Right forelimb (tissue), 1 donor: ENCODE measurements at places on chromosomes 13 and 19.

DNA sequence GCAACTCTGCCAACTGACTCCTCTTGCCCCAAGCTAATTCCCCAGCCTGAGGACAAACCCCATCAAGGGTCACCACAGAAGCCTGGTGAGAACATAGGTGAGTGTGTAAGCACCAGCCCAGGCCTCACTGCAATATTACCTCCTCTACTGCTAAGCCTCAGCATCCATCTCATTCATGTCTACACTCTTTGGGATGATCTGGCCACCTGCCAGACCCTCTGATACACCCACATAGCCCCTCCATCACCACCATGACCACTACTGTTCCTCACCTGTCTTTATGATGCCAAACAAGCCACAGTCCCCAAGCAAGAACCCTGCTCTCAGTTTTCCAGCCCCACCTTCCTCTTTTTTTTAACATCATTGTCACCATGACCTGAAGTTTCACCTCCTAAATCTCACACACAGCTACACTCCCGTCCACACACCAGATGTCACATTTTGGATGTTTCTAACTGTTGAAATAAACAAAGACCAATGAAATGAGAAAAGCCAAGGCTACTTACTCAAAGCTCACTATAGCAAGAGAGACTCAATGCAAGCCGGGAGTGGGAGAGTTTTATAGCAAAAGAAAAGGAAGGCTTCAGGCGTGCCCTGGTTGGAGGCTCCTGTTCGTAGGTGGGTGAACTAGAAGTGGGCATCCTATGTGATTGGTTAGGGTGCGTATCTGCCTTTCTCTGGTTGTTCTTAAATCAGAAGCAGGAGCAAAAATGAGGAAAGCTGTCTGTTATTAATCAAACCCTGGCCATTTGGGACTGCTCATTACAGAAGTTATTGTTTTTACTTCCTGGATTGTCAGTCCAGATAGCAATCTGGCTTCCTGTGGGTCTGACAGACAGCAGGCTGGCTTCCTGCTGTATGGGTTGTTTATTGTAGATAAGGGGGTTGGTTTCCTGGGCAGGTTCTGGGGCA, 2.0 kb downstream of the ZNF792 start:
- DNase-seq, result no peak

DNA sequence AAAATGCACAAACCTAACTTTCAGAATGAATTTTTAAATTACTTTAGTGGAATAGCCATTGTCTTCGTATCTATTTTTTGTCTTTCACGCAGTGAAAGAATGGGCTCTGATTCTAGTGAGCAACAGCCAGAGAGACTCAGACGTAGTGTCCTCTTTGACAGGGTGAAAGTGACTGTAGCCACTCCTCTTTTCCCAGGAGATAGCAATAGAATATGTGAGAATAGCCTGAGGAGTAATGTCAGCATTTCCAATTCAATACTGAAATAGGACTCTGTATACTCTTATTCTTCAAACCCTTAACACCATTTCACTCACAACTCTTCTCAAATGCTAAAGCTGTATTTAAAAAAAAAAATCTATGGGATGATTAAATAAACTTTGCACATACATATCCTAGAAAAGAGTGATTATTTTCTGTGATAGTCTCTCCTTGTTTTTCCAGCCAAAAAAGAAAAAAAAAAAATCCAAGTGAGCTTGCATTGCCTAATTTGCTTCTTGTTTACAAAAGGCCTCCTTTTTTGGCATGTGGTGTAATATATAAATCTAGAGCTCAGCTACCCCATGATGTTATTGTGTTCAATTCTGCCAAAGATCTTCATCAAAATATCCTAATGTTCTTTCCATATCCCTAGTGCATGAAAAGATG, 626.1 kb upstream of the SLITRK6 start:
- no peak for DNase-seq

GRCh38 chr19:28471731-28472510, 741.0 kb downstream of the UQCRFS1 start:
- DNase-seq, result no peak

GRCh38 chr19:32682317-32682716, 6.7 kb downstream of the RGS9BP start:
- DNase-seq, result no peak

GRCh38 chr13:110580800-110581199, 19.3 kb upstream of the RAB20 start:
- DNase-seq, result no peak

DNA sequence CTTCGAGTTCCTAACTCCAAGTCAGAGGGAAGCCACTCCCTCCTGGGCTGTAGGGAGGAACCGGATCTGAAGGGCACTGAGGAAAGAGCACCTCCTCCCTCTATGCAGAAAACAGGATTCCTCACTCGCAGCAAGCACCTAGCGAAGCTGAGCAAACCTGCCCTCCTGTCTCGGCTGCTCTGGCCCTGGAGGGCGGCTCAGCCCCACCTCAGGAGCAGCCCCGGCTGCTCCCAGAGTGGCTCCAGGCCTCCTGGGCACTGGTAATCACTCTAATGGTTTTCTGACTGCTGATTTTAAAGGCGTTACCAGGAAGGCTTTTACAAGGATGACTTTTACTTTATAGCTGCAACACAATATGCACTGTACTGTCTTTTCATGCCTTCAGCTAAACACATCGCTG, 312.5 kb downstream of the TEX29 start:
- no peak for DNase-seq

GRCh38 chr13:30071969-30072817, 221.8 kb upstream of the UBL3 start:
- DNase-seq, result no peak

GRCh38 chr13:25378528-25378927, 6.8 kb downstream of the ATP8A2 start:
- DNase-seq, result no peak

DNA sequence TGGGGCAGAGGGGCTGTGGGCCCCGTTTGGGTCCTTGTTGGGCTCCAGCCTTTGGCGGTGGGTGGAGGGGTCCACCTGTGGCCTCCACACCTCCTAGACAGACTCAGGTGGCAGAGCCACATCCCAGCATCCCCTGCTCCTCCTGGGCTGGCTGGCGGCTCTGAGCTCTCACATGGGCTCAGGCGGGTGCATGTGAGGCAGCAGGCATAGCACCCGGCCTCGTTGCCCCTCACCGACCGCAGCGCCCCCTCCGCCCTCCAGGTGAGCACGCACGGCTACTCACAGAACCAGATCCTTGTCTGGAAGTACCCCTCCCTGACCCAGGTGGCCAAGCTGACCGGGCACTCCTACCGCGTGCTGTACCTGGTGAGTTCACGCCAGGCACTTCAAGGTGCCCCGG, 5.9 kb upstream of the TEKTIP1 start:
- no peak for DNase-seq

- DNase-seq, result no peak
These were observed 64.8 kb downstream of the ARHGAP35 start for GRCh38 chr19:46925548-46925950.

DNA sequence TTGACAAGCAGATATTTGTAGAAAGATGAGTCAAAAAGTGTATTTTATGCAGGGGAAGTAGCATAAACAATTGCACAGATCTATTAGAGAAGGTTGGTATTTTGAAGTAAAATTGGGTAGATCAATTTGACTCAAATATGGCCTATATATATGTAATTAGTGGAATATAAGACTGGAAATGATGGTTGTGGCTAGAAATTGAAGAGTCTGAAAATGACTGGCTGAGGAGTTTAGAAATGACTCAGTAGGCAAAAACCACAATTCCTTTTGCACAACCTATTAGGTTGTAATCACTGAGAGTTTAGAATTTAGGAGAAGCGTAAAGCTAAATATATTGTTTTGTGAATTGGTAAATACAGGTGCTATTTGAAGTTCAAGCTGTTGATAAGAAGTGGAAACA, 622.6 kb upstream of the PCDH20 start:
- DNase-seq, result no peak

GRCh38 chr13:41608839-41609177, 151.5 kb downstream of the RGCC start:
- DNase-seq, result no peak

GRCh38 chr19:55189403-55189835, 9.3 kb upstream of the SYT5 start:
- DNase-seq, result no peak

DNA sequence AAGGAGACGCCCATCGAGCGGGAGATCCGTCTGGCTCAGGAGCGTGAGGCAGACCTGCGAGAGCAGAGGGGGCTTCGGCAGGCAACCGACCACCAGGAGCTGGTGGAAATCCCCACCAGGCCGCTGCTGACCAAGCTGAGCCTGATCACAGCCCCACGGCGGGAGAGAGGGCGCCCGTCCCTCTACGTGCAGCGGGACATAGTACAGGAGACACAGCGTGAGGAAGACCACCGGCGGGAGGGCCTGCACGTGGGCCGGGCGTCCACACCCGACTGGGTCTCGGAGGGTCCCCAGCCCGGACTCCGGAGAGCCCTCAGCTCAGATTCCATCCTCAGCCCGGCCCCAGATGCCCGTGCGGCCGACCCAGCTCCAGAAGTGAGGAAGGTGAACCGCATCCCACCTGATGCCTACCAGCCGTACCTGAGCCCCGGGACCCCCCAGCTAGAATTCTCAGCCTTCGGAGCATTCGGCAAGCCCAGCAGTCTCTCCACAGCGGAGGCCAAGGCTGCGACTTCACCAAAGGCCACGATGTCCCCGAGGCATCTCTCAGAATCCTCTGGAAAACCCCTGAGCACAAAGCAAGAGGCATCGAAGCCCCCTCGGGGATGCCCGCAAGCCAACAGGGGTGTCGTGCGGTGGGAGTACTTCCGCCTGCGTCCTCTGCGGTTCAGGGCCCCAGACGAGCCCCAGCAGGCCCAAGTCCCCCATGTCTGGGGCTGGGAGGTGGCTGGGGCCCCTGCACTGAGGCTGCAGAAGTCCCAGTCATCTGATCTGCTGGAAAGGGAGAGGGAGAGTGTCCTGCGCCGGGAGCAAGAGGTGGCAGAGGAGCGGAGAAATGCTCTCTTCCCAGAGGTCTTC, 7.1 kb downstream of the MISP start:
- no peak for DNase-seq

DNA sequence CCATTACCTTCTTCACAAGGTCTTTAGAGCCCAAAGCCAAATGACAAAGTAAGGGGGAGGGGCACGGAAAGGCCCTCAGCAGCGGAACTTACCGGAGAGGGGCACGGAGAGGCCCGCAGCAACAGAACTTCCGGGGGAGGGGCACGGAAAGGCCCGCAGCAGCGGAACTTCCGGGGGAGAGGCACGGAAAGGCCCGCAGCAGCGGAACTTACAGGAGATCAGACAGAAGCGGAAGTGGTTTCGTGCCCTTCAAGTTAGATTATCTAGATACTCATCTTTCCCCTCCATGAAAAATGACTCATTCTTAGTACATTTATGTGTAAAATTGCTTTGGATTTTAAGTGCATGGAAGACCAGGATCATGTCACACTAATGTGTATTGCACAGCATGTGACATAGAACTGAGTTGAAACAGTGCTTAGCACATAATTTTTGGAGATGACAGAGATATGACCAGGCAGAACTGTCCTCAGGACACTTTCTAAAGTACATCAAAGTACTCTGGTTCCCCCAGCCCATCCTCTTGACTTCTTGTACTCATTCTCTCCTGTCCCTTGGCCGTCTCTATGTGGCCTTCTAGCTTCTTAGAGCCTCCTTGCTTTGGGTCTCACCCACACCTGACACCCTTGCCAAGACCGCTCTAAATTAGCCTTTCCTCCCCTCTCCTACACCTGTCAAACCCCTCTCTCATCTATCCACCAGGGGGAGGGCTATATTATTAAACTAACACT, 25.7 kb upstream of the TPTE2 start:
- DNase-seq, result no peak

DNA sequence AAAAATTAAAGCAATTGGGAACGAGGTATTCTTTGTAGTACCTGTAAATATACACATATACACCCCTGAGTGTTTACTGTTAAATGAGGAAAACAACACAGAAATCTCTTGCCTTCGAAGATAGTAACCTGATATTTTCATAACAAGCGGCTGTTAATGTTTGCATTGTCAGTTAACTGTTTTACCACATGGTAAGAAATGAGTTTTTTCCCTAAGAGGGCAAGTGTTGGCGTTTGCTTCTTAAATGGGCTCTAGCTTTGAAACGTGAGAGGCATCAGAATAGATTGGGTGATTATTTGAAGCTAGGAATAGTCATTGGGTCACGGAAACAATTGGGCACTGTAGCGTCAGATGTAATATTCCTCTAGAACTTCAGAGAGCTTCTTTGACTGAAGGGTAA, 22.0 kb upstream of the UPF3A start:
- no peak for DNase-seq

DNA sequence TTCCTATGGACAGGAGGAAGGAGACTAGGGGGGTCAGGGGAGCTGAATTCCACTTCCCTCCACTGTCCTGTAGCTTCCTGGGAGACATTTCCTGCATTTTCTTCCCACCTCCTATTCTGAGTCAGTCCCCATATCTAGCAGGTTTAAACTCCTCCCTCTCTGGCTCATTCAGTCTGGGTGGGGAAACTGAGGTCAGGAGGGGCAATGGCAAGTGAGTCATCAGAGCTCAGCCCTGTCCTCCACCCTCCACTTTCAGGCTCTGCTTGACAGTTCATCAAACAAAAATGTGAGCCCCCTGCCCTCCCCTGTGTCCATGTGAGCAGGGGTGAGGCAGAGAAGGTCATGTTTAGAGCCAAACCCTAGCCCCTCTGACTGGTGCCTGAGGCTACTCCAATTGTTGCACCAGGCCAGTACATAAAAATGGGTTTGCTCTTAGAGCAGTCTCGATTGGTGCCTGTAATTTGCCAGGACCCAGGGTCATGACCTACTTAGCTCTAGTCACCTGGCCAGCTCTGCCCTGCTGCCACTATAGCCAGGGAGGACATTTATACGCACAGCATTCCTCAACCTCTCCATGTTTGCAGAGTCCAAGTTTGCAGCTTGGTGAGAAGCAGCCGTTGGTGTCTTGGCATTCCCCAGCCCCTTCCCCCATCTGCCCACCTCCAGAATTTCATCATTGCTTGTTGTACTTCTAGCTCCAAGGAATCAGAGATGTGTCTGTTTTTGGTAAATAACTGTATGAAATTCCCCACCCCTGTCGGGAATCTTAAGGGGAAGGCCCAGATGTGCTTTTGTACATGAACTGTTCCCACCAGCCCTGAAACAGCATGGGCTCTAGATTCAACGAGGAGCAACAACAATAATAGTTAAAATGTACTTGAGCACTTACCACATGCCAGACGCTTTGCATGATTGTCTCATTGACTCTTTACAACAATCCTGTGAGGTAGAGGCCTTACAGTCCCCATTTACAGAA, 20.7 kb downstream of the SAMD4B start:
- no peak for DNase-seq

GRCh38 chr19:30064348-30064699, 122.3 kb downstream of the URI1 start:
- no peak for DNase-seq

- no peak for DNase-seq
These were observed 3.0 kb downstream of the LATS2 start for GRCh38 chr13:21058361-21058760.

GRCh38 chr13:88617176-88617575, 946.0 kb downstream of the SLITRK5 start:
- no peak for DNase-seq
